ENCODE measurements at places on chromosomes 1 and 21. TPM values are rescaled to one million over a fixed set of nuclear protein-coding genes. Genes with fewer than 3 reads are reported as not detected.

- no peak for DNase-seq
These were observed 182.0 kb downstream of the DYRK1A start for GRCh38 chr21:37548521-37548981.

DNA sequence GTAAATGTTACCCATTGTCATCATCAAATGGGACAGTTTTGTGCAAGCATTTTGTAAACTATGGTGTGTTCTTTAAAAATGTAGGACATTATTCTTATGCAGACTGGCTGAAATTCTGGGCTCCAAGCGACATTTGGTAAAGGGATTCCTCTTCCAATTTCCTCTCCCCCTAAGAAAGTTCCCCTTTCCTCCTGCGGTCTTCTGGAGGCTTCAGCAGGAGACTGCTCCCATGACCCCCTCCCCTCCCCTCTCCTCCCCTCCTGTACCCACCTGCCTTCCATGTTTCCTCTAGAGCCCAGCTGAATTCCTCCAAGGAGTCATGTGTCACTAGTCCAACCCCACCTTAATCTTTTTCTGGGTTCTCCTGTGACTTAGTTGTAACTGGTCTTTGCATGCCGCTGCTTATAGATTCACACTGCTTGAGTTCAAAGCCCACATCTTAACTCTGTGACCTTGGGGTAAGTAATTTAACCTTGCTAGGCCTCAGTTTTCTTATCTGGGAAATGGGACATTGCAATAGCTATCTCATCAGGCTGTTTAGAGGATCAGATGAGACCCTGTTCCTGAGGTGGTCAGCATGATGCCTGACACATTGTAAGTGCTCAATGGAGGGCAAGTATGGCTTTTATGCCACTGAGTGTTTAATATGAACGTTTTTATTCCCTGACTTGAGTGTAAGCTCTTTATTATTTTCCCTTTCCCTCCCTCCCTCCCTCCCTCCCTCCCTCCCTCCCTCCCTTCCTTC is 69.9 kb upstream of the WDR26 start:
- DNase-seq = no peak

GRCh38 chr1:218425647-218426342 is 80.7 kb downstream of the TGFB2 start:
- peak; percentile 87 for DNase-seq

- DNase-seq = no peak
These were observed 109.9 kb downstream of the LYPLAL1 start for GRCh38 chr1:219283541-219283940.

DNA sequence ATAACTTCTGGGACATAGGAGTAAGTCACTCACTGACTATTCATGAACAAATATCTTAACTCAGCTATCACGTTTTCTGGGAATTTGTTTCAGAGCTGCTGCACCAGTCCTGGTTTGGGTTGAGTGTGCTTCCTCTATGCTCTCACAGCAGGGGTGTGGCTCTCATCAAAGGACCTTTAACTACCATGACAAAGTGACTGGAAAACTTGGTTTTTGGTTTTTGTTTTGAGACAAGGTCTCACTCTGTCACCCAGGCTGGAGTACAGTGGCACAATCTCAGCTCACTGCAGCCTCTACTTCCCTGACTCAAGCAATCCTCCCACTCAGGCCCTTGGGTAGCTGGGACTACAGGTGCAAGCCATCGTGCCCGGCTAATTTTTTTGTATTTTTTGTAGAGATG is 4.1 kb downstream of the ILDR2 start:
- no peak for DNase-seq

DNA sequence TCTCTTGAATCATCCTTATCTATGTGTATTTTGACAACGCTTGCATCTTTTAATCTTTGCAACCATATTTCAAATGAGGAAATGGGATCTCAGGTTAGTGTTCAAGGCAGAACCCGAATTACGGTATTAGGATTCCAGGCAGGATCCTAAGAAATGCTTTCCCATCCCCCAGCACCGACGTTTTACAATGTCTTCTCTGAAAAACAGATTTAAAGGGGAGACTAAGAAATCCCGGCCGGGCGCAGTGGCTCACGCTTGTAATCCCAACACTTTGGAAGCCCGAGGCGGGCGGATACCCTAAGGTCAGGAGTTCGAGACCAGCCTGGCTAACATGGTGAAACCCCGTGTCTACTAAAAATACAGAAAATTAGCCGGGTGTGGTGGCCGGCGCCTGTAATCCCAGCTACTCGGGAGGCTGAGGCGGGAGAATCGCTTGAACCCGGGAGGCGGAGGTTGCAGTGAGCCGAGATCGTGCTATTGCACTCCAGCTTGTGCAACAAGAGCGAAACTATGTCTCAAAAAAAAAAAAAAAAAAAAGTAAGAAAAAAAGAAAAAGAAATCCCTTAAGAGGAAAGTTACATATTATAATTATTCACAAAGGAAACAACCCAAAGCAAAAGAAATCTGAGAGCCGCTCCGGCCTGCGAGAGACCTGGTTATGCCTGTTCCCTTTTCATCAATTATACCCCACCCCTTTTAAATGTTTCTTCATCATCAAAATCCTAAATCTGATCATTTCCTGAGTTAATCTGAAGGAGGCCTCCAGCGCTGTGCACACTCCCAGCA is 801 bp upstream of the GORAB start:
- no peak for DNase-seq

GRCh38 chr1:214997685-214998084 is 84.9 kb upstream of the KCNK2 start:
- DNase-seq = no peak

DNA sequence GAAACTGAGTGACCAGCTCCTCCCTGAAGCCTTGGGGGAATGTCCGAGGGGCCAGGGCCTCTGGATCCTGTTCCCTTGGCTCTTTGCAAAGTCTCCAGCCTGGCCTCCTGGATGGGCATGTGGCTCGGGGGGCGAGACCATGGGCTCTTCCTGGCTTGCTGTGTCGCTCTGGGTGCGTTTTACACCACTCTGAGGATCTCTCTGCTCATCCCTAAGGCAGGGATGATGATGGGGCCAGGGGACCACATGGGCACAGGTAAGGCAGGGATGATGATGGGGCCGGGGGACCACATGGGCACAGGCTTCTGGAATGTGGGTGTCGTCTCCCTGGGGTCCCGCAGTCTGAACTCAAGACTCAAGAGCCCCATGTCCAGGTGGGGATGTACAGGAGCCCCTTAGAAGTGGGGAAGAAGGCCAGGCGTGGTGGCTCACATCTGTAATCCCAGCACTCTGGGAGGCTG is 17.7 kb downstream of the TP73 start:
- DNase-seq = no peak

DNA sequence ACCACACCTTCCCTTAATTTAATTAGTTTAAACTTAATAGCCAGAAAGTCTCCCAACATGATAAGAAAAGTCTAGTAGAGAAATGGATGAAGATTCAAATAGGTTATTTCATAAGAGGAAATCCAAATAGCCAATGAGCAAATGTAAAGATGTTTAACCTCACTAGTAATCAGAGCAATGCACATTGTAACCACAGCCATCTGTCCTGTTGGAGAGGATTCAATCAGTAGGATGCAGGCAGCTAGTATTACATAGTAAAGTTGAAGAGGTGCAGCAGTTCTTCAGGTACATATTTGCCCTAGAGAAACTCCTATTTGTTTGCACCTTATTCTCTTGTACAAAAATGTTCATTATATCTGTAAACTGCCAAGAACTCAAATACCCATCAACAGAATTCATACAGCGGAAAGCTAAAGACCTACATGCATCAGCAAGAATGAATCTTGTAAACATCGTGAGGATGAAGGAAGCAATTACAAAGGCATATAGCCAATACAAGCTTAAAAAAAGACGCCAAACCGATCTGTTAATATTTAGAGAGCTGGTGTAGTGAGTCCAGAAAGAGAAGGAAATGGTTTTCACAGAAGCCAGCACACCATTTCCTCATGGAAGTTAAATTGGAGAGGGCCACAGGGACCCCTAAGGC is 27.9 kb downstream of the DIP2A start:
- no peak for DNase-seq

DNA sequence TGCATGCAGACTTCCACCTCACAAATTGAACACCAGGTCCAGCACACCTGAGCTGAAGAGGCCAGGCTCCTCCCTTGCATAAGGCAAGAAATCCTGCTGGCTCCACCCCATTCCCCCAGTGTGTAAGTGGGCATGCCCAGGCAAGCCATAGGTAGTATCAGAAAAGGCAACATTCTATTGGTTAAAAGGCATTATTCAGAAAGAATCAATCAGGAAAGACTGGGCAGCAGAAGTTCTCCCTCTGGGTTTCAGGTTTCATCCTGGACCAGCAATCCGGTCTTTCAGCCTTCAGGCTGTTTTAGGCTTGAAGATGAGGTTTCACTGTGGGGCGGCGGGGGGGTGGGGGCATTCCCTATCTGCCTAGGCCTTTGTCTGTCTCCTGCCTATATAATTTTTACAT is 42.0 kb upstream of the LHX8 start:
- DNase-seq = no peak

GRCh38 chr1:101460739-101461138 is 223.9 kb downstream of the S1PR1 start:
- DNase-seq = no peak

GRCh38 chr21:17526776-17527175 is 13.9 kb downstream of the CXADR start:
- no peak for DNase-seq

DNA sequence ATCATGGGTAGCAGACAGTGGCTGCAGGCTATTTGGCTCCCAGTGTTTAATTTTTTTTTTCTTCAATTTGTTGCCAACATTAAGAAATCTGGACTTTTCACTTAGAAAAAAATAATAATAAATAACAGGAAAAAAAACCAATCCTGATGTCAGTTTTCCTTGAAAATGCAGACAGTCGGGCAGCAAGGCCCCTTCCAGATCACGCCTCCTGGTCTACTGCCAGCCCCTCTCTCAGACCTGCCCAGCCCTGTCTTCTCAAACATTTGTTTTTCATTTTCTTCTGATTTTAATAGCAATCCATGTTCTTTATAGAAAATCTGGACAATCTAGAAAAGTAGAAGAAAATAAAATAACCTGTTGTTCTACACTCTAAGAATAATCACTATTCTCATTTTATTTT is 15.5 kb downstream of the IFNGR2 start:
- DNase-seq = peak; percentile 69

GRCh38 chr1:228376651-228377631 is 29.7 kb downstream of the TRIM11 start:
- DNase-seq = no peak

- peak; percentile 15 for DNase-seq
These were observed 117.2 kb downstream of the NRDC start for GRCh38 chr1:51761351-51761750.

DNA sequence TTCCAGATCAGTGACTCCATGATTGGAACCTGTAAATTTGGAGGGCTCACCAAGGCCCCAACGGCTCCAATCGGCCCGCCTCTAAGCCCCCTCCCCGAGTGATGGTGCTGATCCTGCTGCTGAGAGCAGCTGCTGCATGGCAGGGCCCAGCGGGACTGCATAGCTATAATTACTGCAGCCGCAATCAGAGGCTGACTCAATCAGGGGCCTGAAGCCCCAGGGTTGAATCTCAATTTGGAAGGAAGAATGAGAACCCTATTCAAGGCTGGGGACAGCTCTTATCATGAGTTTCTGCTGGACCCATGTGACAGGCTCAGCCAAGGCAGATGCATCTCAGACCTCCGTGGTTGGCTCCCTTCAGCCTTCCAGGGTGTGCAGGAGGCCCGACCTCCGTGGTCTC is 42.8 kb upstream of the MAGOH start:
- DNase-seq = no peak

GRCh38 chr1:246582301-246583055 is 16.2 kb downstream of the CNST start:
- no peak for DNase-seq

GRCh38 chr1:66253330-66253921 is 280.5 kb upstream of the SGIP1 start:
- DNase-seq = peak; percentile 64

GRCh38 chr1:33616780-33617179 is 144.3 kb downstream of the ZSCAN20 start:
- DNase-seq = no peak

DNA sequence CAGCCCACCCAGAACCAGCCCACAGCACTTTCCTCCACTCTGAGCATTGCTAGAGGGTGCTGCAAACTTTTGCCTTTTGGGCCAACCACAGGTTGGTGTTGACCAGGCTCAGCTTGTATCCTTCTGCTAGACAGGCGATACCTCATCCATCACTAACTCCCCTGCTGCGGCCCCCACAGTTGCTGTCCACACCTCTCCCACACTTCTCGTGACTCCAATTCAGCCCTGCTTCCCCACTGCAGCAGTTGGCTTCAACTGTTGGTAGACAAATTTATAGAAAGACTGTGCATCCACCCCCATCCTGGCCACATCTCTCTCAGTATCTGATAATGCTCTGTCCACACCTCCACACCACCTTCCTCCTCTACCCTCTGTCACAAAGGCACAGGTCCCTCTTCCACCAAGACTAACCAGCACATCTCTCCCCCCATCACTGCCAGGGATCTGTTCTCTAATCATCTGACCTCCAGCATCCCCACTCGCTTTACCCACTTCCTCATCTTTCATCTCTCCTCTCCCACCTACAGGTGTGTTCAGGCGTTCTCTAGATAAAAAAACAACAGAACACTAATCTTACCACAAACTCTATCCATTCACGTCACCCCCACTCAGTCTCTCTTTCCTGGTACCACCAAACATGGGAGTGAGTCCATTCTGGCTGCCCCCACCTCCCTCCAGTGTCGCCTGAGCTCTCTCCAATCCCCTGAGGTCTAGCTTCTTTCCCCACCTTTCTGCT is 15.8 kb upstream of the SLC25A44 start:
- DNase-seq = no peak

DNA sequence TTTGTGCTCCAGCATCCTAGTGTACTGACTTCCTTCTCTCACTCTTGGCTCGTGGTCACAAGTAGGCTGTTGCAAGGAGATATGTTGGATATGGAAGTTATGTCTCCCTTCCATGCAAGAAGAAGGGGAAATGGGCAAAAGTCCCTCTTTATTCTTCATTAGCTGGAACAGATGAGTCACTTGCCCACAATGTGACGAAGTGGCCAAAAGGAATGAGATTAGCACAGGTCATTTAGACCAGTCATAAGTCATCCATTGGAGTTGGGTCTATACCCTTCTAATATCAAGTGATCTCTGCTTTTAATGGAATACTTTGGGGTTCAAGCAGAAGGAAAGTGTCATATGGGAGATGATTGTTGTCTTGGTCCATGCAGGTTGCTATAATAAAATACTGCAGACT is 91.2 kb upstream of the NGF start:
- DNase-seq = peak; percentile 79

- peak; percentile 49 for DNase-seq
These were observed 46.1 kb upstream of the FBXO28 start for GRCh38 chr1:224067621-224068457.

DNA sequence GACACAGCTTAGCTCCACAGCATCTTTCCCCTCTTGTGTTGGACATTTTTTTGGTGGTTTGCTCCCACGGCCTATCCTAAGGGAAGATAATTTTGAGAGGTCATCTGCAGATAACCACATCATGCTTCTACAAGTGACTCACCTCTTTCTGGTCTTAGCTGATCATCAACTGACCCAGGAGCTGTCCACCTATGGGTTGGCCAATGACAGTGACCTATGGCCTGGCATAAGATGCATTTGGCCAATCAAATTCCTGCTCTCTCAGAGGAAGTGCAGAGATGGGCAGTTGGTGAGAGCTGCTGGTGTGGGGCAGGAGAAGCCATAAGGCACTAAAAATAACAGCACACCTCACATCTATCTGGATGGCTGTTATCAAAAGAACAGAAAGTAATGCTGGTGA is 100.0 kb upstream of the CLDN14 start:
- no peak for DNase-seq

LINGO4 gene
- polyA plus RNA-seq = not detected

LAMC2 gene
- 3.9 TPM for polyA plus RNA-seq

LMNA gene
- polyA plus RNA-seq = 613 TPM

PADI4 gene
- not detected for polyA plus RNA-seq

CFHR5 gene
- not detected for polyA plus RNA-seq

ETV3L gene
- not detected for polyA plus RNA-seq

ST6GALNAC3 gene
- polyA plus RNA-seq = 0.34 TPM

FLG gene
- polyA plus RNA-seq = not detected

S100A9 gene
- not detected for polyA plus RNA-seq
